ENCODE measurements at places on chromosomes 6 and 20. TPM values are rescaled to one million over a fixed set of nuclear protein-coding genes. Genes with fewer than 3 reads are reported as not detected.

Gene HLA-DQA1
- 0.38 TPM for total RNA-seq

Gene C6orf136
- total RNA-seq, result 10.1 TPM

Gene AVP
- total RNA-seq, result not detected

Gene ISM1
- 0.99 TPM for total RNA-seq

Gene KIF25
- not detected for total RNA-seq

Gene TGM2
- 151 TPM for total RNA-seq

Gene PROKR2
- total RNA-seq, result not detected

Gene OXT
- not detected for total RNA-seq

Gene TGM3
- total RNA-seq, result 0.66 TPM

Gene C4B
- total RNA-seq, result 12.1 TPM

Gene SAMD5
- total RNA-seq, result 23.1 TPM

Gene HLA-DMB
- 4.9 TPM for total RNA-seq

Gene TSHZ2
- total RNA-seq, result 14.7 TPM

Gene SLC22A23
- total RNA-seq, result 27.3 TPM

Gene PMEPA1
- 43.1 TPM for total RNA-seq

Gene RAET1L
- not detected for total RNA-seq

Gene TNFRSF21
- 16.4 TPM for total RNA-seq

Gene CGA
- not detected for total RNA-seq

Gene TRIM40
- total RNA-seq, result not detected

Gene RAET1G
- total RNA-seq, result not detected

Gene DLK2
- 2.6 TPM for total RNA-seq

Gene TNXB
- 129 TPM for total RNA-seq

Gene AAR2
- total RNA-seq, result 31.6 TPM

Gene CD40
- total RNA-seq, result 3.1 TPM

Gene HLA-DMA
- total RNA-seq, result 2.6 TPM

Gene NT5E
- total RNA-seq, result 23.7 TPM

Gene MOG
- total RNA-seq, result 0.16 TPM

Gene RAMACL
- 5.2 TPM for total RNA-seq

Gene SEL1L2
- total RNA-seq, result 0.60 TPM

Gene CAP2
- 17.6 TPM for total RNA-seq

Gene OR2B6
- total RNA-seq, result not detected

Gene HLA-DRA
- 40.0 TPM for total RNA-seq

Gene TM9SF4
- 31.2 TPM for total RNA-seq

Gene NRSN1
- total RNA-seq, result 12.5 TPM

Gene HLA-DOB
- total RNA-seq, result not detected

Gene SOX4
- total RNA-seq, result 232 TPM

Gene CCN5
- not detected for total RNA-seq

Gene TFAP2D
- total RNA-seq, result 1.3 TPM

Gene CLVS2
- 11.6 TPM for total RNA-seq

Gene NRN1
- 23.0 TPM for total RNA-seq

Gene EYS
- 230 TPM for total RNA-seq

Gene LGSN
- 729 TPM for total RNA-seq

Gene OPRM1
- total RNA-seq, result 1.4 TPM

Gene KIF13A
- total RNA-seq, result 68.6 TPM

Gene NNAT
- 237 TPM for total RNA-seq

Gene AKAP12
- 228 TPM for total RNA-seq

Gene WFDC5
- total RNA-seq, result not detected

Gene RGS17
- 17.1 TPM for total RNA-seq

Gene CST1
- not detected for total RNA-seq

Gene TOMM6
- total RNA-seq, result 75.8 TPM

Gene ADTRP
- 13.3 TPM for total RNA-seq

Gene SLC17A9
- total RNA-seq, result 4.6 TPM

Gene PBOV1
- total RNA-seq, result not detected

Gene MRPL18
- total RNA-seq, result 47.7 TPM

Gene TRERF1
- total RNA-seq, result 9.6 TPM

Gene LBP
- not detected for total RNA-seq

Gene TMEM242
- 14.0 TPM for total RNA-seq

Gene SIGLEC1
- 3.1 TPM for total RNA-seq
